ENCODE measurements at places on chromosomes 16 and 17.

DNA sequence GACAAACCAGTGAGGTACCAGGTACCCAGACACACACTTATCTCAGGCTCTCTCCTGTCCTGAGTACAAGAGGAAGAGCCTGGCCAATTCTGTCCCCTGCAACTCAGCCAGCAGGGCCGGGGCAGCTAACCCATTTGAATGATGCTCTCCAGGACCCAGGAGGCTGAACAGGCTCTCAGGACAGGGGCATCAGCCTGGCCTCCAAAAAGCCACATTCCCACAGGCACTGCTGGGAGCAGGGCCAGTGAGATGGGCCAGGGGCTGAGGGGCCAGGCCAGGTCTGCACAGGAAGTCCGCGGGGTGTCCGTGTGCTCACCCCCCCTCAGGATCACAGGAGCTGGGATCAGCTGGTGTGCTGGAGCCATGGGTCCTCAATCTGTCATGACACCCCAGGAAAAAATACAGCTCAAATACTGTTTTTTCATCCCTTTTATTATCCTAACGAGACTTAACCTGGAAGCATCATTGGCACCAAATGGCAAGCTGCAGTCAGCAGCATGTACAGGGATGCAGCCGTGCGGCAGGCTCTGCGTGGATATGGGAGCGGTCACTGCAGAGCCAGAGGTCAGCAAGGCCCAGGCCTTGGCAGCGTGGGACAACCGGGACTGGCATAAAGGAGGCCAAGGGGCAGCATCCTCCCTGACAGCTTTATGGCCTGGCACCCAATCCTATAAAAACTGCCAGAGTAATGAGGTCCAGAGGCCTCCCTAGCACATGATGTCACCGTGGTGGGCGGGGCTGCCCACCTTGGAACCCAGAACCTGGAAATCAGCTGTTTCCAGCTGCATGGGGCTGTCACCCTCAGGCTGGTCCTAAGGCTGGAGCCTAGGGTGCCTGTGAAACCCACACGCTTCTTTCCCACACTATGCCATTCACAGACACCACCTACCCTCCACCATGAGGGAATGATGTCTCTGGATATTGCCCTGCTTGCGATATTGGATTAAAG, 276.7 kb downstream of the C16orf95 start:
- no peak for DNase-seq

DNA sequence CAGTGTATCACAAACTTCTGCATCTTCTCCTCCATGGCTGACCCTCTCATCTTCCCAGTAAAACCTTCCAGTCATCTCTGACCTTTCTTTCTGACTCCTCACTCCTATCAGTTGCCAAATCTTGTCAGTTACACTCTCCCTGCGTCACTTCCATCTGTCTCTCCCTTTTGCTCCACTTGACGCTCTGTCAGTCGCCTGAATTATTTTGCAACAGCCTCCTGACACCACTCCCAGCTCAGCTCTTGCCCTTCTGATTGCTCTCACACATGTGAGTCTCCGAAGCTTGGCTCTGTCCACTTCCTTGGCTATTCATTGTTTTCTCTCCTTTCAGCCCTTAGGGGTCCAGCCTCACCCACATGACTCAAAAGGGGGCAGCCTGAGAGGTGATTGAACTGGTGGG, 27.7 kb downstream of the DHRS7C start:
- no peak for DNase-seq

DNA sequence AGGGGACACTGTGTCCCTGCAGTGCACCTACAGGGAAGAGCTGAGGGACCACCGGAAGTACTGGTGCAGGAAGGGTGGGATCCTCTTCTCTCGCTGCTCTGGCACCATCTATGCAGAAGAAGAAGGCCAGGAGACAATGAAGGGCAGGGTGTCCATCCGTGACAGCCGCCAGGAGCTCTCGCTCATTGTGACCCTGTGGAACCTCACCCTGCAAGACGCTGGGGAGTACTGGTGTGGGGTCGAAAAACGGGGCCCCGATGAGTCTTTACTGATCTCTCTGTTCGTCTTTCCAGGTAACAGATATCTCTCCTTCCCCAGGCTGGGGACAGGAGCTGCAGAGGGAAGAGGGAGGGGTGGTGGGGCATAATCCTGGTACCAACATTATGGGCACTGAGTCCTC, 1.6 kb downstream of the CD300LG start:
- no peak for DNase-seq

GRCh38 chr16:74296104-74296431, 546 bp upstream of the PSMD7 start:
- DNase-seq, result no peak

- DNase-seq, result no peak
These were observed 85.5 kb downstream of the MARCHF10 start for GRCh38 chr17:62722625-62723024.

- DNase-seq, result no peak
These were observed 3.0 kb upstream of the TAC4 start for GRCh38 chr17:49850772-49851386.

DNA sequence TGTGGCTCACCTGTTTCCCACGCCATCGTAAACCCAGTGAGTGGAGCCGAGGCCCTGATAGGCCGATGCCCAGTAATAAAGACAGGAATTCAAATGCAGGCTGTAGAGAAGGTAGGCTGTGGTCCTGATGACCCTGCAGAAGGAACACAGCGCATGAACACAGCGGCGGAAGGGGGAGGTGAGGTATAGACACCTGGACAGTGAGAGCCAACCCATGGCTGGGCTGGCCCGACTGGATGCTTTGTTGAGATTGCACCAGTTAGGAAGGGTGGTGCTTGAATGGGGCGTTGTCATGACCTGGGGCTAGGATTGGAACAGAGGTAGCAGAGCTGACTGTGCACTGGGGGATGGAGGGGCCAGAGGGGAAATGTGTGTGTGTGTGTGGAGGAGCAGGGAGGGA, 59.2 kb downstream of the CNGB1 start:
- DNase-seq, result no peak

DNA sequence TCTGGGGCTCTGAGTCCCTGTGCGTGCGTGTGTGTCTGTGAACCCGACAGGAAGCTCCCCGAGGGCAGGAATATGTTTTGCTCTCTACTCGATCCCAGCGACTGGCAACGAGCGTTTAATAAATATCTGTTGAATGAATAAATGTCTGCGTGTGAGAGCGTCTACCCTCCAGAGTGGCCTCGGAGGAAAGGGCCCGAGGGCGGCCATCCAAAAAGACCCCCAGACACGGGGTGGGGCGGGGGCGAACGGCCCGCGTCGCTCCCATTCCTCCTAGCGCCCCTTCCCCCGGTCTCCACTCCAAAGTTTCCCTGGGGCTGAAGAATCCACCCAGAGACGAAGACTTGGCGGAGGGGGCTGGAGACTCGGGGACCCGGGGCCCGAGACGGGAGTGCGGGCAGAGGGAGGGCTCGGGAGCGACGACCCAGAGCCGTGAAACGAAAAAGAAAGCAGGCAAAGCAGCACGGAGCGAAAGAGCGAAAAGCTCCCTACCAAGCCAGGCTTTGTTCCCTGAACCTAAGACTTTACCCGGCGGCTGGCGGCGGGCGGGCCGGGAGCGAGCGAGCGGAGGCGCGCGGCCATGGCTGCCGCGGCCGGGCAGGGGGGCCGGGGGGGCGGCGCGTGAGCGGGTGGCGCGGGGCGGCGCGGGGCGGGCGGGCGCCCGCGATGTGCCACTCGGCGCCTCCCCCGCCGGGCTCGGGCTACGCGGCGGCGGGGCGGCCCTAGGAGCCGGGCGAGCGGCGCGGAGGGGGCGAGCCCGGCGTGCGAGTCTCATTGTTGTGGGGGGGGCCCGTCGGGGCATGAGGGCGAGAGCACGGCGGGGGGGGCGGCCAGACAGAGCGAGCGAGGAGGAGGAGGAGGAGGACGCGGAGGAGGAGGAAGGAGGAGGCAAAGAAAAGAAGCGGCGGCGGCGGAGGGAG, at the start of gene MLLT6:
Gene MLLT6, plus strand, starts transcription at position 668 of the 917 bp plus-strand sequence. CDS start 360 bp downstream, outside the sequence.
- peak; percentile 78 for DNase-seq

- no peak for DNase-seq
These were observed 39.4 kb downstream of the SLC47A1 start for GRCh38 chr17:19573075-19573474.

GRCh38 chr16:48330189-48330840, 54.9 kb downstream of the SIAH1 start:
- DNase-seq, result no peak

- no peak for DNase-seq
These were observed 85.3 kb upstream of the FOXF1 start for GRCh38 chr16:86424985-86425384.

GRCh38 chr17:82973456-82974135, 105.8 kb upstream of the METRNL start:
- DNase-seq, result no peak

DNA sequence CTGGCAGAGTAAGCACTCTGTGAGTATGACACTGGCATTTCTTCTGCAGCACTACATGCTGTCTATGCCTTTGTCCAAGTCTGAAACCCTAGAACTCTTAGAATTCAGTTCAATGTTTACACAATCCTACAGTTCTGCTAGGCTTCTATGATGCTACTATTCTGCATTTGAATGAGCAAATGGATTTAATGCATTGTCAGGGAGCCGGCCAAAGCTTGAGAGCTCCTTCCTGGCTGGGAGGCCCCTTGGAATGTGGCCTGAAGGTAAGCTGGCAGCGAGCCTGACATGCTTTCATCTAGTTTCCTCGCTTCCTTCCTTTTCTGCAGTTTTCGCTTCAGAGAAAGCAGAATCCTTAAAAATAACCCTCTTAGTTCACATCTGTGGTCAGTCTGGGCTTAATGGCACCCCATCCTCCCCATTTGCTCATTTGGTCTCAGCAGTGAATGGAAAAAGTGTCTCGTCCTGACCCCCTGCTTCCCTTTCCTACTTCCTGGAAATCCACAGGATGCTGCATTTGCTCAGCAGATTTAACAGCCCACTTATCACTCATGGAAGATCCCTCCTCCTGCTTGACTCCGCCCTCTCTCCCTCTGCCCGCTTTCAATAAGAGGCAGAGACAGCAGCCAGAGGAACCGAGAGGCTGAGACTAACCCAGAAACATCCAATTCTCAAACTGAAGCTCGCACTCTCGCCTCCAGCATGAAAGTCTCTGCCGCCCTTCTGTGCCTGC, at the start of gene CCL2:
Gene CCL2, plus strand, starts transcription at position 635 of the 730 bp plus-strand sequence. Its CDS starts 65 bp downstream, at position 700.
- no peak for DNase-seq
